SK-MEL-5 (cell line): ENCODE measurements at places on chromosomes 6 and 20.
A peak's percentile ranks its signal among the peaks of the same experiment; 100 is the strongest.

DNA sequence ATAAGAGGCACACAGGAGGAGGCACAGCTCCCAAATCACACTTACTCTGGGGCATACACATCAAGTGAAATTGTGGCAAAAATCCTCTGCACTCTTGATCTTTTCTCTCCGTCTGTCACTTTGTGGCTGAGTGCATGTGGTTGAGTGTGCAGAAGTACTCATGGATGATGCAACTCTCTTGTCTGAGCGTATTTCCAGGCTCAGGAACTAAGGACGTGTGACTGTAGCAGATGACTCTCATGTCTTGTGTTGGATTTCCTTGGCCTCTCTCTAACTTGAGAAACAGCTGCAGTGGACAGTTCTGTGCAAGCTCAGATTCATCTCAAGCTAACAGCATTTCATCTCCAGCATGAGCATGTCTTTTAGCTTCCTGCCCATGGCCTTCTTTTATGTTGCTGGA lies 245.4 kb upstream of the FLRT3 start:
- no peak for DNase-seq

DNA sequence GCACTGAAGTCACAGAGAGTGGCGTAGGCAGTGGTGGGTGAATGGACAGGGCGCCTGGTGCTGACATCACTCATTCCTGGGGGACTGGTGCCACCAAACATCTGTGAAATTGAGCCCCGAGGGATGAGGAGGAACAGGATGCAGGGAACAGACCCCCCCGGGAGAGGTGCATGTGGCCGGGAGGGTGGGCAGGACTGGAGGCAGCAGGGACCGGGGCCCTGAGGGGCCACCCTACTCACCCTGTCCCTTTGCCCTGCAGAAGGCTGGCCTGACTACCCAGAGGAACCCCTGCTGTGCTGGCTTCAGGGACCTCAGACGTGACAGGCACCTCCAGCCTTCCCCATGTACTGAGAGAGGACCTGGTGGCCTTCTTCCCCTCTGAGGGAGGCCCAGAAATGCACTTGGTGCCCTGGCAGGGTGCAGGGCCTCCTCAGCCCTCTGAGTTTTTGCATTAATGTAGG lies 25.1 kb downstream of the SYNDIG1 start:
- no peak for DNase-seq

- no peak for DNase-seq
These were observed 431.2 kb downstream of the GRIK2 start for GRCh38 chr6:101824551-101825345.

GRCh38 chr6:104638841-104639290 lies 220.9 kb downstream of the HACE1 start:
- DNase-seq: no peak

GRCh38 chr6:156378853-156379252 lies 398.3 kb upstream of the ARID1B start:
- no peak for DNase-seq

- no peak for DNase-seq
These were observed 42.6 kb upstream of the IL17A start for GRCh38 chr6:52143551-52143950.

DNA sequence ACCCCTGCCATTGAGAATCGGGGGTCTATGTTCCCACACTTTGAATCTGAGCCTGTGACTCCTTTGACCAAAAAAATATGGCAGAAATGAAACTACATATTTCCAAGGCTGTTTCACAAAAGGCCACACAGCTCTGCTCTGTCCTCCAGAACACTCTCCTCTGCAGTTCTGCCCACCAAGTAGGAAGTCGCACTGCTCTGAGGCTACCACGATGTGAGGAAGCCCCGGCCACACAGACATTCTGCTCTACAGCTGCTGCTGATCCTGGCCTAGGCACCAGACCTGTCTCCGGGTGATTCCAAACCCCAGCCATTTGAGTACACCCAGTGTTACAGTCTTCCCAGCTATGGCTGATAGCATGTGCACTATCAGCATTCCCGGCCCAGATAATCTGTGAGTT lies 85.1 kb downstream of the LYRM4 start:
- DNase-seq: no peak

DNA sequence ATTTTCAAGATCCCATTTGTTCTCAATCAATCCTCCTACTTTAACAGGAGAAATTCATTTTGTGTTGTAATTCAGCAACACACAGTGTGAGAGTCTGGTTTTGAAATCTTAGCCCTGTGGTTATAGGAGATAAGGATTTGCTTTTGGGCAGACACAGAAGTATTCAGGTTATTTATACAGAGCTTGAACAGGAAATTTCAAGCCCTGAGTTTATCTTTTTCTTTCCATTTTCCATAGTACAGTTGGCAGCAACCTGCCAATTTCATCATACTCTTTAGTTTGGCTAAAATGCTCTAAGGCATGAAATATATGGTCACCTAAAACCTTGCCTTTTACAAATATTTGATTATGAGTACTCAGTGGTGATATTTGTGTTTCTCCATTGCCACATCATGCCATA lies 41.4 kb downstream of the PKIB start:
- no peak for DNase-seq

DNA sequence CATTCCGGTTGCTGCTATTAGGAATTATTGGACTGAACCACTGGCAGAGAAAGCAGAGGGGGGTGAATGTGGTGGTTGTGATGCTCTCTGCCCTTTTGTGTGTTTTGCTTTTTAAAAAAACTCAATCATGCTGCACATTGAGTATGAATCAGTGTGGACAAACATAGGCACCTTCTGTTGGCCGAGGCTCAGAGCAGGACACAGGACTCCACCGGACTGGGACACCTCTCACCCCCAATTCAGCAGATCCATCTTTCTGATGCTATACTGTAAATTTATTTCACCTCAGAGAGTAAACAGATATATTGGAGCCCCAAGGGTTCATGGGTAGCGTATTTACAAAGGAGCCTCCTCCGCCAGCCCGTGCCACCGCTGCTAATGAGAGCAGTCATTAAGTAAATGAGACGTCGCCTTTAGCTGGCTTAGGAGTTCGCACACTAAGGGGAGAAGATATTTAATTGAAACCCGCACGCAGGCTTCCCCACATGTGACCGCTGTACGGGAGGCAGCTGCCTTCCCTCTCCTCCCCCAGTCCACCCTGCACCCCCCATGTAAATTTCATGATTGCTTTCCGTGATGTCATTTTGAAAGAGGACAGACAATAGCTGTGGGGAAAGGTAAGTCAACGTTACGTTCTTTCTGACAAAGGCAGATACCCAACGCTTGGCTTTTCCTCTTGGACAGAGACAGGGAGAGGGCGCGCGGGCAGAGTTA lies at the start of gene MYT1:
TSS of gene MYT1 (plus strand) at position 330 of the 714 bp plus-strand sequence. CDS start 34,410 bp downstream, outside the sequence.
- no peak for DNase-seq

- peak; percentile 5 for DNase-seq
These were observed 20.2 kb upstream of the SLC22A3 start for GRCh38 chr6:160327981-160328380.
